Stimulated activated CD8-positive, alpha-beta memory T cell treated with anti-CD3 and anti-CD28 coated beads, Interleukin-2, amount 100 ng/mL, for 48 hours (primary cell): ENCODE measurements at places on chromosomes 1 and 21.

- no peak for DNase-seq
Measured at GRCh38 chr1:233523047-233523446, 90.9 kb upstream of the KCNK1 start.

DNA sequence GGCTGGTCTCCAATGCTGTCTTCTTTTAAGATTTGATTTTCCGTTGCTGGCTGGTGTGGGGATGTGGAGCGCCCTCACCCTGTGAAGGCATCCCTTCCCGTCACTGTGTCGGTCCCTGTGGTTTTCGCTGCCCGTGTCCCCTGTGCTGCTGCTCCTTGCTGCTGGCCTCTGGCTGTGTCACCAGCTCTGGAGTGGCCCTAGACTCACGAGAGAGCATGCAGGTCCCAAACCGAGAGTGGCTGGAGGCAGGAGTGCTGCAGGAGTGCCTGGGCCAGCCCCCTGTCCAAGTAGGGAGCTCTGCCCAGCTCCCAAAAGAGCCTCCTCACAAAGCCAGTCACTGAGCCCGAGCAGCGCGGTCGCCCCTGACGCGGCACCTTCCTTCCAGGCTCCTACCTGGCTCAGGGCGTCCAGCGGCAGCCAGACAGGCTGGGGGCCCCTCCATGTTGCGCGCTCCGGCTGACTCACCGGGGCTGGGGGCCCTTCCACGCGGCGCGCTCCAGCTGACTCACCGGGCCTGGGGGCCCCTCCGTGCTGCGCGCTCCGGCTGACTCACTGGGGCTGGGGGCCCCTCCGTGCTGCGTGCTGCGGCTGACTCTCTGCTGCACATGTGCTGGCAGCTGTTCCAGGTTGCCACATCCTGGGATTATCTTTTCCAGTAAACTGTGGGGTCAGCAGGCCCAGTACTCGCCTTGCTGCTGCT, 106.7 kb upstream of the COL6A1 start:
- DNase-seq, result no peak

DNA sequence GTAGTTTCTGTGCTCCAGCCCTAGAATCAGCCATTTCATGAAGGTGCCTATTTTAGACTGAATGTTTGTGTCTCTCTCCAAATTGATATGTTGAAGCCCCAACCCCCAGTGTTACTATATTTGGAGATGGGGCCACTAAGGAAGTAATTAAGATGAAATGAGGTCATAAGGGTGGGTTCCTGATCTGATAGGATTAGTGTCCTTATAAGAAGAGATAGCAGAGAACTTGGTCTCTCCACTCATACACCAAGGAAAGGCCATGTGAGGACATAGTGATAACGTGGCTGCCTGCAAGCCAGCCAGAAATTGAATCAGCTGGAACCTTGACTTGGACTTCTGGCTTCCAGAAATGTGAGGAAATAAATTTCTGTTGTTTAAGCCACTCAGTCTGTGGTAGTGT, 12.3 kb downstream of the RAVER2 start:
- DNase-seq, result no peak

GRCh38 chr1:224851210-224851847, 78.1 kb upstream of the DNAH14 start:
- peak; percentile 20 for DNase-seq

DNA sequence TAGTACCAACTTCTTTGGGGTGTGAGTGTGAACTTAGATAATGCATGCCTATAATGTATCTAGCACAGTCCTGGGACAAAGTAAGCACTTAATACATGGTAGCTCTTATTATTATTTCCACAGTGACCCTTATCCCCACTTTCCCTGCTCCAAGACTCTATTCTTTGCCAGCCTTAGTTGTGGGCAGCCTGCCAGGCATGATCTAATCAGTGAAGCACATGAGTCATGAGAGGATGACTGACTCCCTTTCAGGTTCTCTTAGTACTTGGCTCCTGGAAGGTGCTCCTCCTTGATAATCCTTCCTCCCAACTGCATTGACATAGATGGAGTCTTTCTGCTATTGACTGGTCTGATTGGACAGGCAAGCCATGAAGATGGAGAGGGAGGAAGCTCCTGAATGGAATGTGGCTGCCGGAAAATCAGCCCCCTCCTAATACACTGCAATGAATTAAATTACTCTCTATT, 17.4 kb upstream of the GNG12 start:
- DNase-seq, result no peak

GRCh38 chr1:155175281-155175926, 1.8 kb downstream of the TRIM46 start:
- DNase-seq, result no peak

DNA sequence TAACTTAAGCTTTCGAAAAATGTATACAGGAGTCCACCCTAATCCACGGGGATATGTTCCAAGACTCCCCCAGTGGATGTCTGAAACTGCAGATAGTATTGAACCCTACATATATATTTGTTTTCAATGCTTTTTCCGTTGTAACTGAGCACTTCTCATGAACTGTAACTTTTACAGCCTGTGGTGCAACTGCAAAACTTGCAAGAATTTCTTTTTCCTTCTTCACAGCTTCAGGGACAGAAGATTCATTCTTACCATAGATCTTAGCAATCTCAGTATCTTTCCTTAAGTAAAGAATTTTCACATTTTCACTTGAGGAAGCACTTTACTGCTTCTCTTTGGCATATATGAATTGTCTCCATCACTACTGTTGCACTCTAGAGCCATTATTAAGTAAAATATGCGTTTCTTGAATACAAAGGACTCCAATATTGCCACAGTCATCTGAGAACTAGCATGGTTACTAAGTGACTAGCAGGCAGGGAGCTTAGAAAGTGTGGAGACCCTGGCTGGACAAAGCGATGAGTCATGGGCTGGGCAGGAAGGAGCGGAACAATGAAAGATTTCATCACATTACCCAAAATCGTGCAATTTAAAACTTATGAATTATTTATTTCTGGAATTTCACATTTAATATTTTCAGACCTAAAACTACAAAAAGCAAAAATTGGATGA, 14.1 kb downstream of the DPYD start:
- no peak for DNase-seq

- peak; percentile 22 for DNase-seq
Measured at GRCh38 chr1:74504125-74504932, 8.1 kb downstream of the LRRC53 start.

GRCh38 chr21:38524168-38525153, 26.2 kb upstream of the ERG start:
- DNase-seq, result no peak

DNA sequence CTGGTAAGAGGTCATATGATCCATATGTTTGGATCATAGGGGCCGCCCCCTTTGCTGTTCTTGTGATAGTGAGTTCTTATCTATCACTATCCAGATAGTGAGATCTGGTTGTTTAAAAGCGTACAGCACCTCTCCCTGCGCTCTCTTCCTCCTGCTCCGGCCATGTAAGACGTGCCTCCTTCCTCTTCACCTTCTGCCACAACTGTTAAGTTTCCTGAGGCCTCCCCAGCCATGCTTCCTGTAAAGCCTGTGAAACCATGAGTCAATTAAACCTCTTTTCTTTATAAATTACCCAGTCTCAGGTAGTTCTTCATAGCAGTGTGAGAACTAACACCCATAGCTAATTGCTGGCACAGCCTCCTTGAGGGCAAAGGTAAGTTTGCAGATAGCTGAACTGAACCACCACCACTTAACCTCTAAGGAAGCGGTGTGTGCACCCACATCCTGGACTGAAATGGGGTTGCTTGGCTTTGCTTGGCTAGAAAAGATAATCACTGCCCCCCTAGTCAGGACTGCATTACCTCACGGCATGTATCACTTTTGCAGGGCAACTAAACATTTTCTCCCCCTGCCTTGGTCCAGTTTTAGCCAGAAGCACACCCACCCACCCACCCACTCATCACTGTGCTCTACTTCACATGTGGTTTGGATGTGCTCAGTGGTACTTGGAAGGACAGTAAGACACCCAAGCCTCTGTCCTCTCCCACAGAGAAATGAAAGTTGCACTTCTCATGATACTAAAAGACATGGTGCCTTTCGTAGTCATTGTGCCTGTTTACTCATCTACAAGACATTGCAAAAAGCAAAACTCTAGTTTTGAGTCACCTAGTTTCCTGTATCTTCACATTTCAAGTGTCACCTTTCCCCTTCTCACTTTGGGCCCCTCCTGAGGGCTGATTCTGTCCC, 23.1 kb upstream of the PTAFR start:
- DNase-seq, result peak; percentile 29

GRCh38 chr1:157575744-157576143, 22.1 kb downstream of the FCRL4 start:
- no peak for DNase-seq

- DNase-seq, result no peak
Measured at GRCh38 chr1:17293681-17294425, 14.1 kb upstream of the PADI4 start.

- DNase-seq, result no peak
Measured at GRCh38 chr1:246639732-246640131, 73.5 kb downstream of the CNST start.

GRCh38 chr1:111513410-111514020, 10.1 kb upstream of the ADORA3 start:
- no peak for DNase-seq

DNA sequence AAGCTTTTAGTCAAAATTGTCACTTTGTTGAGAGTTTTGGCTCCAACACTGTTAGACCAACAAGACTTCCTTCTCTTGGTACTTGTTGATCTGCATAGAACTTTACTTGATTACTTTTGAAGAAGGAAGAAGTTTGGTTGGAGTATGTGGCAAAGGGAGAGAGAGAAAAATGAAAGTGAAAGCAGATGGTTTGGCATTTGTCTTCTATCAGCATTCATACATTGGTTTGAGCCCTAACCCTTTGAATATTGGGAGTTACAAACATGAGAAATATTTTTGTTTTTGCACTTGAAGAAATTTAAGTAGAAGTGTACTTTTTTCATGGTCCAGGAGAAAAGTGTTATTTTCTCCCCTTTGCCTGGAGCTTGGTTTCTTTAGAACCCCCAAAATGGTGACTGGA, 169.8 kb downstream of the ADGRL4 start:
- no peak for DNase-seq

DNA sequence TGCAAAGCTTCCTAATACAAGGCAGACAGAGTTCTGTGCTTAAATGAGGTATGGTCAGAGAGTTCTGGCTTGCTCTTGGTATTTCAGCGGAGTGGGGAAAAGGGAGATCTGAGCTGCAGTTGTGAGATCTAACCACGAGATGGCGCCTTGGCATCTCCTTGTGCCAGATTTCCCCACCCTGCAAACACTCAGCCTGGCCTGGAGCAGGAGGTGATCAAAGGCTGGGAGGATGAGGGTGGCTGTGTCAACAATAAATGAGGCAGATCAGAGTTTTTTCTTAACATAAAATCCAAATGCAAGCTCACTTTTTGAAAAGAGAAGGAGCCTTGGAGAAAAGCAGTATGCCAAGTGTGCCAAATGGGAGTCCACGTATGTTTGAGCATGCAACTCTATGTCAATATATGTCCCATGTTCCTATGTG, 4.1 kb upstream of the TFAP2E start:
- no peak for DNase-seq

DNA sequence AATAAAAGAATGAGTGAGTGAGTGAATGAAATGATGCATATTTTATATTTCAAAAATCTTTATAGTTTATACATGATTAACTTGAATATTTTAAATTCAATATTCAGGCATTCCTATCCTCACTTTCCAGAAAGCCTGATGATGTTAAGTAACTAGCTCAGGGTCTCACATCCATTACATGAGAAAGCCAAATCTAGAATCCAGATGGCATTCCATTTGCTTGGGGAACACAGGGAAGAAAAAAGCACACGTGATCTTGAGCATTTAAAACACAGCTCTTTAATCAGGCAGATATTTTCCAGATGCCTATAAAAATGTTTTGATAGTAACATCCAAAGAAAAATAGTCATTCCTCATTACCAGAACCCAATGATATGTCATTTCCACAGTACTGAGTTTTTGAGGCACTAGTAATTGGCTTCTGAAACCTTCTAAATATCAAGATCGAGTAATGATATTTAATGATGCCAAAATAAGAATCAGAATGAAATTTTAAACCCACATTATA, 291.9 kb downstream of the DSCAM start:
- DNase-seq, result no peak

DNA sequence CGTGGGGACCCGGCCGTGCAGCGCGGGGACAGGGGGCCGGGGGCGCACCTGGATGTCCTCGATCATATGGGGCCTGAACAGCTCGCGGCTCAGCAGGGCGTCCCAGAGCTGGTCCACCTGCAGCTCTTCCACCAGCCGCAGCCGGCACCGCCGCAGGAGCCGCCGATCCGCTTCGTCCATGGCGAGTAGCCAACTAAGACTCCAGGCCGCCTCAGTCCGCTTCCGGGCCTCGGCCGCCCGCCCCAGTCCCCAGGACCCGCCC, at the start of gene CASP9:
Gene CASP9, minus strand, starts transcription at position 195 of the 262 bp plus-strand sequence. Its CDS starts 15 bp downstream, at position 180.
- no peak for DNase-seq

- no peak for DNase-seq
Measured at GRCh38 chr1:91584309-91584708, 83.7 kb downstream of the CDC7 start.

DNA sequence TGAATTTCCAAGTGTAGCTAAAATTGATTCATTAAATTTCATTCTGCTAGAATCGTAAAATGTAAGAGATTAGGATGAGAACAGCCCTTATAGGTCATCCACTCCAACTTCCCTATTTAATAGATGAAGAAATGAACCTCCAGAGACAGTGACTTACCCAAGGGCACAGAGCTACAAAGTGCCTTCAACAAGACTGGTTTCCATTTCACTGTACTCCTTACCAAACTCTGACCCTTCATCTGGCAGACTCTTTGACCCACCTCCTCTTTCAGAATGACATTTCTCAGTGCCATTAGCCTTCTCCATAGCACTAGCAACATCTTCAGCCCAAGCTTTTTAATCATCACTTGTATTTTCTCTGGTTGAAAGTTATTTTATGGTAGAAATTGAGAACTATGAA, 161.3 kb downstream of the NEK7 start:
- no peak for DNase-seq

GRCh38 chr21:16241016-16241415, 511.2 kb downstream of the USP25 start:
- no peak for DNase-seq

DNA sequence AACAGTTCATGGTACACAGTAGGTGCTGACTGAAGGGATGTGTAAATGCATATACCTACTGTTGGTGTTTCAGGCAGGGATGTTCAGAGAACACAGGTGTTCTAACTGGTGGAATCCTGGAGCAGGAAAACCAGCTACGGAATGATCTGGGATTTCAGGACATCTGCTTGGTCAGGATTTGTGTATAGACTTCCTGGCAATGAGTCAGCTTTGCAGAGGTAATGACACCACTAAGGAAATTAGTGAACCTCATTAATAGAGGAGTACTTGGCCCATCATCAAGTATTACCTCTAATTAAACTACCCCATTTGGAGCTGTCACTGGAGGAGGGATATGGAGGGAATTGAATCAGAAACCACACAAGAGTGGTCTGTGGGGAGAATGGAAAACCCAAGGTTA, 7.3 kb downstream of the MRPL37 start:
- no peak for DNase-seq

- DNase-seq, result no peak
Measured at GRCh38 chr1:39833121-39833520, 44.5 kb upstream of the BMP8B start.

GRCh38 chr21:25191141-25191540, 416.1 kb downstream of the MRPL39 start:
- DNase-seq, result no peak

GRCh38 chr1:145953861-145954260, 4.0 kb downstream of the LIX1L start:
- DNase-seq, result no peak
